HuH-7.5 (cell line): ENCODE measurements at places on chromosomes 4 and X.

DNA sequence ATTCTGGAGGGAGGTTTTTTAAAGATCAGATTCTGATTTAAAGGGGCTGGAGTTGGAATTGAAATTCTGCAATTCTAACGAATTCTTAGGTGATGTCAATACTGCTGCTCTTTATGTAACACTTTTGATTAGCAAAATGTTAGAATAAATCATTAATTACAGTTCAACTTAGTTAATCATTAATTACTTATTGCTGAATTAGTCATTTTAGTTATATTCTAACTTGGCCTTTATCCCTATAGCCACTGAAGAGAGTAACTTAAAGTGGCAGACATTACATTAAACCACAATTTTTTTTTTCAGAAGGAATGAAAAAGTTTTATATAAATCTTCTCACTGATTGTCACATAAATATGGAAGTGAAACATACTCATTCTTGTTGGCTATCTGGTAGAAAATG, 206.6 kb upstream of the ITM2A start:
- no peak for DNase-seq

- no peak for DNase-seq
Observed at GRCh38 chr4:181956512-181956911, 286.7 kb upstream of the TENM3 start.

- DNase-seq = no peak
Observed at GRCh38 chr4:174318829-174319764, 35.4 kb downstream of the CEP44 start.

DNA sequence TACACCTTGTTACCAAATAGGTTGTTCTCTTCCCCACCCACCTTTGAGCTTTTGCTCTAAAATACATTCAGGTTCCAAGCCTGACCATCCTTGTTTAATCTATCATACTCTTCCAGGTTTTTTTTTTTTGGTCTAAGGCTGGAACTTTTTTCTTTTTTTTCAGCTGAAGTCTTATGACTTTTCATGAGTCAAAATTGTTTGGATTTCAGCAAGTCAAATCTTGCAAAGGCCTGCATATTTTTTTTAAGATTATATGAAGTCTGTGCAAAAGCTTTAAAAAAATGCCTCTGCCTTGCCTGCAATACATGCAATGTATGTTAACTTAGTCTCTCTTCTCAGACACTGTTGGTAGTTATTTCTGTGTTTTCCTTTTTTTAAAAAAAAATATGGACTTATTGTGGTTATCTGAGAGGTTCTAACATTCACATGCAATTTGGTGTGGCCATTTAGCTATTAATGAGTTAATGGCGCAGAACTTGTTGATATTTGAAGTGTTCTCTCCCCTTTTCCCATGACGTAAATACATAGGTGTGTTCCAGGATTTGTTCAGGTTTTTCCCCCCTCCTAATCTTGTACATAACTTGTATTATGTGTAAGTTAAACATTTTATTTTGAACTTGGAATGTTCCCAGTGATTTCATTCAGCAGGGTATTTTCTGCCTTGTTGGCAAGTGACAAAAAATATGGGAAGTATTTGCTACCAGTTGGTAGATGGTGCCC, 58.7 kb downstream of the CCKAR start:
- DNase-seq = no peak

- no peak for DNase-seq
Observed at GRCh38 chr4:140136509-140136908, 17.5 kb downstream of the MAML3 start.

GRCh38 chr4:116499-116898, 7.8 kb upstream of the ZNF718 start:
- DNase-seq = no peak

- no peak for DNase-seq
Observed at GRCh38 chrX:151151665-151152267, 24.6 kb upstream of the GPR50 start.

DNA sequence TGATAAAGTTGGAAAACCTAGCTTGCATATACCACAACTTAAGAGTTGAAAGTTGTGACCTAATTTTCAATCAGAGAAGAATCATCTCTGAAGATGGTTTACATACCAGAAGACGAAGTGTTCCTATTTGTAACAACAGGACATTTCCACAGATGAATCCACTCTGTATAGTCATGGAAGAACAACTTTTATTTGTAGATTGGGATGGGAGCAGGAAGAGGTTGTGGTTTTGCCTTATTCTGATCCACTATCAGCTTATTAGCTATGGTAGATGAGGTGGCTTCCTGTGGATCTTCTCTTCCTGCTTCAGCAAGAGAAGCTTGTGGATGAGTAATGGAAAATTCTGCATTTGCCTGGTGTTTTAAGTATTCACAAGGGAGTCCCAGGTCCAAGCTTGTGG, 18.6 kb upstream of the SUPT20HL1 start:
- DNase-seq = no peak

DNA sequence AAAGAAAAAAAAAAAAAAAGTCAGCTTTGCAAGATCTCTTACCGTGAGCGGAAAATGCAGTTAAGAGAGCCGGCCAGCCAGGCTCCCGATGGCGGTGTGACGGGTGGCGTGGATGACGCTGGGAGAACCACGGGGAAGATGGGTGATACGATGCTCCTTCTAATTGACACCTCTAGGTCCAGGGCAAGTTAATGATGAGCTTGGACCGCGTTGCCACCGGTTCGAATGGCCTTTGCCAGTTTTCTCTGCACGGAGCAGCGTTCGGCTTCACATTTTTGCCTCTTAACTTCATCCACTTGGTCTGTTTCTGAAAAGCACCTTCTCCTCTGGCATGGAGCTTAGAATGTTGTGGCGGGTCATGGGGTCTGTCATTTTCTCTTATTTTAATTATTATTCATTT, 33.2 kb downstream of the SHOX start:
- no peak for DNase-seq
